Muscle of back (tissue), 13 donors: ENCODE measurements at places on chromosomes 12 and 14. TPM values are rescaled to one million over a fixed set of nuclear protein-coding genes. Genes with fewer than 3 reads are reported as not detected.

ACOT6 gene
- not detected for polyA plus RNA-seq

ARG2 gene
- 2.7 TPM for polyA plus RNA-seq

RBP5 gene
- polyA plus RNA-seq: 2.2 TPM

CIT gene
- polyA plus RNA-seq: 9.4 TPM

CPM gene
- polyA plus RNA-seq: 2.7 TPM

ZNF705A gene
- polyA plus RNA-seq: not detected

LPAR5 gene
- 1.9 TPM for polyA plus RNA-seq

C3AR1 gene
- polyA plus RNA-seq: 4.5 TPM

CALM1 gene
- 198 TPM for polyA plus RNA-seq

SDS gene
- not detected for polyA plus RNA-seq

CLEC14A gene
- 31.2 TPM for polyA plus RNA-seq

GRCh38 chr14:24713404-24713803 is 79.4 kb upstream of the GZMB start:
- DNase-seq: no peak

DNA sequence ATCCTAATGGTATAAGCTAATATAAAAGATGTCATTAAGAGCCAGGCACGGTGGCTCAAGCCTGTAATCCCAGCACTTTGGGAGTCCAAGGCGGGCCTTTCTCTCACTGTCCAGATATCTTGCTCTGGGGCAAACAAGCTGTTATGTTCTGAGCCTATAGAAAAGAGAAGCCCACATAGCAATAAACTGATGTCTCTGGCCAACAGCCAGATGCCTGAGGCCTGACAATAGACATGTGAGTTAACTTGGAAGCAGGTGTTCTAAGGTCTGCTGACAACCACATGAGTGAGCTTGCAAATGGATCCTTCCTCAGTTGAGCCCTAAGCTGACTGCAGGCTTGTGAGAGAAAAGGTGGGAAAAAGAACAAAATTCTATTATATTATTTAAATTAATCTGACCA is 25.0 kb downstream of the YAF2 start:
- DNase-seq: no peak

GRCh38 chr12:53267306-53267998 is 647 bp upstream of the ESPL1 start:
- no peak for DNase-seq

- DNase-seq: no peak
These were observed 13.0 kb downstream of the MTA1 start for GRCh38 chr14:105432657-105433056.

GRCh38 chr14:21385188-21385904 is 1.5 kb upstream of the SUPT16H start:
- no peak for DNase-seq

DNA sequence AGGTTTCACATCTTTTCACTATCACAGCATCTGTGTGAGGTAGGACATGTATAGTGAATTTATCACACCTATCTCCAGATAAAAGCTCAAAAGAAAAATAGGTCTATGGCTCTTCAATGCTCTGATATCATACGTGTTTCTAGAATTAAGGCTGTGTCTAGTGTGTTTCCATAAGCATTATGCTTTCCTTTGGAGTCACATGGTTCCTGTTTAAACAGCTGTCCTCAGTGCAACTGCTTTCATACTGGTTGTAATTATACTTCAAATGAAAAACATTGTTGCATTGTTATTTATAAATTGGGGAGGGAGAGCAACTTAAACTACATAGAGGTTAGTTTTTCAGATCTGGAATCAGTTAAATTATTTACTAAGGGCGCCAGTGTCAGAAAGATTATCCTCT is 151.6 kb downstream of the SYT1 start:
- peak; percentile 1 for DNase-seq

- DNase-seq: peak; percentile 46
These were observed 4.0 kb downstream of the P2RX2 start for GRCh38 chr12:132622437-132623071.

DNA sequence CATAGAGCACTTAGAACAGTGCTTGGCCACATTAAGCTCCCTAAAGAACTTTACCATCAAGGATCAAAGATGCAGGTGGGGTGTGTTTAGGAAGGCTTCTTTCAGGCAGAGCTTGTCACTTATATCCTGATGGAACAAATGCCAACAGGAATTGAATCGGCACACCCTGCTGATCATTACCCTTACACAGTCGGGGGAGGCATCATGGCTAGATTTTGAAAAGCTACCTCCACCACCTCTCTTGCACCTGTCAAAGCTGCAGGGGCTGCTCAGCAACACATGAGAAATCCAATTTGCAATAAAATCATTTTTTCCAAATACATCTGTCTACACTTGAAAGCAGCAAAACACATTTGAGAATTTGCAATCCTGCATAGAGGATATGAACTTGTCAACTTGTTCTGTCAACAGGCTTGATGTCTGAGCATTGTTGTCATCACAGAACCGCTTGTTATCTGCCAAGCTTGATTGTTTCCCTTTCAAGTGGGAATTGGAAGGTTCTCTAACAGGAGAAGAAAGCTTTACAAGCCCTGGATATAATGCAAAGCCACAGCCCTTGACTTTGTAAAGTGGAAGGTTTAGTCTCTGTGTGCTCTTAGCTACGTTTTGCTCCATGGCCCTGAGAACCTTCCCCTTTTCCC is 24.6 kb upstream of the TRIM9 start:
- no peak for DNase-seq

DNA sequence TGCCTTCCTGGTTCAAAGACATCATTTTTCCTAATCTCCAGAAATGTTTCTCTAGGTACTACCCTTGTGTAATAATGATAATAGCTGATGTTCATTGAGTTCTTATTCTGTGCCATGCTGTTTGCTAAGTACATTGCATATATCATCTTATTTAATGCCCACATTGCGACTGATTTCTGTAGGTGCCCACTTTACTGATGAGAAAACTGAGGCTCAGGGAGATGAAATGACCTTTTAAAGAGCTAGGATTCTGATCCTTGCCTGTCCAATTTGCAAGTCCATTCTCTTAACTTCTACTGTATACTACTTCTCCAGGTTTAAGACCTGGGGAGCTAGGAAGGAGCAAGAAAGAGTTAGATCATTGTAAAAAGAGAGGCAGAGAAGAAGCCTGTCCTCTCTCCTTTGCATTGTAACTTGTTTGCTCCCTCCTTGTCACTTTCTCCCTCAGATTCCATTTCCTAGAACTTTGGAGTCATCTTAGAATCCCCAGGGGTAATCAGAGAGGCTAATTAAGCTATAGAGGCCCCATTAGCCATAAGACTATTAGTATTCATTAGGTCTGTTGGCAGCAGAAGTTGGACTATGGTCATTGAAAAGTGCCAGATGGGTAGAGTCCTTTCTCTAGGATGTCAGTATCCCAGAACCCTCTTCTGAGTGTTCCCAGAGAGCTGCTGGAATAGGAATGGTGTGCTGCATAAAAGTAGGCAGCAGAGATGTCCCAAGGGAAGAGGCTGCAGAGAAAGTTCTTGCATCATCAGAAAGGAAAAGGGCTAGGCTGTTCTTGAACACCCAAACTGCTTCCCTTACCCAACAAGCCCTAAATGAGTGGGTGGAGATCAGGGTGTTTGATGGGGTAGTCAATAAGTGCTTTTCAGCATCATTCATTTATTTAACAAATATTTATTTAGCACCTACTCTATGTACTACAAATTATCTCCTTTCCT is 3.1 kb downstream of the DGKA start:
- DNase-seq: no peak

DNA sequence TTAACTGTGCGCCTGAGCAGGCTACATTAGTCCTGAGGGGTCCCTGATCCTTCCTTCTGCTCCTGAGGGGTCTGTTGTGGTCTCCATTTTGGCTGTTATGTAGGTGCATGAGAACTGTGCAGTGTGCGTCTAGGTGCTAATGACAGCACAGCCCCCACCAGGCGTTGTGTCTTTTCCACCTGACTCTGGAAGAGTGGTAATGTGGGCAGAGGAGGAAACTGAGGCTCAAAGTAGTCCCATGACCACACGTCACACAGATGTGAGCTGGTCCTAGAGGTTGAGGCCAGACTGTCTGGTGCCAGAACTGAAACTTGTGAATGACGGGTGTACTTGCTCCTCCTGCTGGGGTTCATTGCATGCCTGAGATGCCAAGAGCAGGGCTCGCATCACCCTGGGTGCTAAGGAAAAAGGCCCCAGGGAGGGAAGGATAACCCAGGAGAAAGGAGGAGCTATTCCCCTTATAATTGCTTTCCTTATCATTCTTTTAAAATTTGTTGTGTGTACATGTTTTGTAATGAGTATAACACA is 111.8 kb downstream of the SLC25A47 start:
- DNase-seq: no peak

GRCh38 chr12:25977047-25977446 is 18.6 kb downstream of the RASSF8 start:
- DNase-seq: no peak

DNA sequence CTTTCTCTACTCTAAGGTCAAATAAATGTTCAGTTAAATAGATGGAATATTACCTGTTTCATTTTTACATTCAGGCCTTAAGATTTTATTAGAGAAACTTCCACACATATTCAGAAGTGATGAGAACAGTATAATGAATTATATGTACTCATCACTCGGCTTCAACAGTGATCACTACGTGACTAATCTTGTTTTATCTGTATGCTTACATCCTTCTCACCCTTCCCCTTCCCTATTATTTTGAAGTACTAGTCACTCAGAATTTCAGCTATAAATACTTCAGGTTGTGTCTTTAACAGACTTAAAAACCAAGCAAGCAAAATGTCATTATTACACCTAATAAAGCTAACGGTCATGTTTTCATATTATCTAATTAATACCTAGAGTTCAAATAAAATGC is 34.9 kb downstream of the ETV6 start:
- DNase-seq: no peak

GRCh38 chr12:68086019-68086603 is 73.4 kb downstream of the IFNG start:
- no peak for DNase-seq

DNA sequence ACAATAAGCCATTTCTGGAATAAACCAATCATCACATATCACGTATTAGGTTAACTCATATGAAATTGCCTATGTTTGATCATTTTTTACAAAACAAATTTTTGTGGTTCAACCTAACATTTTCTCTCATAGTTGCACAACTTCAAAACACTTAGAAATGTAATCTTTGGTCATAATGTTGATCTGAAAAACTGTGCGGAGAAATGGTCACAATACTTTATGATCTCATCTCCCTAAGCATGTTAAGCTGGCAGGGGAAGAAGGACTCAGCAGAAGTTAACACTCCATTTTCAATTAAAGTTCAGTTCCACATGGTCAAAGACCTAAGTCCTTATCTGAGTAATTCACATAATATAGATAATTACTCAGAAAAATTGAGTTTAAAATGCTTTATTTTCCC is 194.8 kb downstream of the CAPZA3 start:
- peak; percentile 6 for DNase-seq

DNA sequence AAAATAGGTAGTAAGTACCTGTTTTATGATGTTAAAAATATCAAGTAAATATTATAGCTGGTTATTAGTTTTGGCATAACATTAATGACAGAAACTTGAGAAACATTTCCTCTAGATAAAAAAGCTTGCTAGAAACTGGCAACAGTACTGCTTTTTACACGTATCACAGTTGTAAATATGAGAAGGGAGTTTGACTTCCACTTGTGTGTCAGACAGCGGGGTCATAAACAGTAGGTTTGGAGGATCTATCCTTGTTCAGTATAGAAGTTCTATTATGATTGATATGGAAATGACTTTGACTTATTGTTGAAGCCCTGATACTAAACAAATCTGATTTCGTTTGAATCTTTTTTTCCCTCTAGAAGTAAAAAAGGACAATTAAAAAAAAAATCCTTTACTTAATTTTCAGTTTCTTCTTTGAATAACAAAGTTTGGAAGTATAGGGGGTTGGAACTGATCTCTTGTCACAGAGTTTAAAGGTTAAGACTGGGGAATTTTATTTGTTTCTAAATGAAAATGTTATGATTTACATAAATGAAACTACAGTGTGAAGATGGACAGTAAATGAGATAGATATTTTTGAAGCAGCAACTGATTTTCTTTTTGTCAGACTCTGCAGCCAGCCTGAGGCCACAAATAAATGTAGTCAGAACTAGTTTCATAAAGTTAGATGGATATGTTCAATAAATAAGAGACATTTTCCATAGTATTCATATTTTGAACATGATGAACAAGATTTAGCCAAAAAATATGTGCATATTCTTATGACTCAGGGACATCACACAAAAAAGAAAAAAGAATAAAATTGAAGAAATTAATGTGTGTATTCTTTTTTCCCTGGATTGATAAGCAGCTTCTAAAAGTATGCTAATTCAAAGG is 50.1 kb downstream of the WNK1 start:
- DNase-seq: no peak

- no peak for DNase-seq
These were observed 126.9 kb upstream of the KRAS start for GRCh38 chr12:25377469-25378177.

DNA sequence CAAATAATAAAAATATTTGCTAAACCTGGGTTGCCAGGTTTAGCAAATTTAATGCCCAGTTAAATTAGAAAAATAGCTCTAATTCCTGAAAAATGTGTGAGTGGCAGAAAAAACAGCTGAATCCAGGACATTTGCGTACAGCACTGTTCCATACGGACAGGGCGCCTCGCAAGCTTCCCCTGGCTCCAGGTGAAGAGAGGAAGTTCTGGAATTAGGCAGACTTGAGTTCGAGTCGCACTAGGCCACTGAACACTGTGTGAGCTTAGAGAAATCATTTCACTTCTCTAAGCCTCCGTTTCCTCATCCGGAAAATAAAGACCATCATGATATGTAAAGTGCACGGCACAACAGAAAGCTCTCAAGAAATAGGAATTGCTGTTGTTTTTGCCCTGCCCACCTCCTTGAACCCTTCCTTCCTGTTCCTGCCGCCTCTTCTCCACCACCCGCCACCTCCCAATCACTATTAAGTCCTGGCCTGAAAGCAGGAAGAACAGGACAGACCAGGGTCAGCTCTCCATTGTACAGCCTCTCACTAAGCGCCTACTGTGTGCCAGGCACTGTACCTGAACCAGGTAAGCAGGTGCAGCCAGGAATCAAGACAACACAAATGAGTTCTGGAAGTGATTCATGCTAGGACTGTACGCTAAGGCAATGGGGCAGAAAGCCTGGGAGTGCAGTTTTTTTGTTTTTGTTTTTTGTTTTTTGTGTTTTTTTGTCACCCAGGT is 763 bp upstream of the PHETA1 start:
- DNase-seq: no peak

GRCh38 chr12:132023658-132024057 is 73.9 kb downstream of the EP400 start:
- DNase-seq: no peak

DNA sequence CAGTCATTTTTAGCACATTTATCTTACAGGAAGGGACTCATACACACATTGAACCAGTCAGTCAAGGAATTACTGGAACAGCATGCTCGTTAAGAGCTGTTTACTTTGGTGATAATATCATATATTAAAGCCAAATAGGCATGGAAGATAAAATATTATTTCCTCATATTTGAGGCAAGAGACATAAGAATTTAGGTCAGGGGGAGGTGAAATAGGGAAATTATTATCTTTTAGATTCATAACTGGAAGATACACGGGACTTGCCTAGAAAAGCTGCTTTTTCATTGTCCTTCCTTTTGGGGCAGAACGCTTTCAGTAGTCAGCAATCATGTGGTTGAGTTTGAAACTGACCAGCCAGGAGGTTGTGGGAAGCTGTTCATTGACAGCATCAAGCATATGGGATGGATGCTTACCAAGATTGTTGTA is 72.5 kb downstream of the NTN4 start:
- DNase-seq: no peak
